ENCODE measurements at places on chromosomes 4 and X.
A peak's percentile ranks its signal among the peaks of the same experiment; 100 is the strongest.

DNA sequence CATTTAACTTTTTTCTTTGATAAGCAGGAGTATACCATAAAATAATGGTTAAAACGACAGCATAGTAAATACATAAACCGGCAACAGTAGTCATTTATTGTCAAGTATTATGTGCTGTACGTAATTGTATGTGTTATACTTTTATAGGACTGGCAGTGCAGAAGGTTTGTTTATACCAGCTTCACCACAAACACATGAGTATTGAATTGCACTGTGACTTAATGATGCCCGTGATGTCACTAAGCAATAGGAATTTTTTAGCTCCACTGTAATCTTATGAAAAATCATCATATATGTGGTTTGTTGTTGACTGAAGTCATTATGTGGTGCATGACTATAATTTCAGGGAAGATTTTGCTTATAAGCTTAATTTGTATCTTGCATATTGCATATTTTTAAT lies 424.6 kb downstream of the PABPC4L start:
- DNase-seq: no peak

- no peak for DNase-seq
Observed at GRCh38 chr4:145061318-145061920, 36.6 kb downstream of the ANAPC10 start.

- DNase-seq: no peak
Observed at GRCh38 chr4:74433541-74434172, 11.3 kb upstream of the AREG start.

DNA sequence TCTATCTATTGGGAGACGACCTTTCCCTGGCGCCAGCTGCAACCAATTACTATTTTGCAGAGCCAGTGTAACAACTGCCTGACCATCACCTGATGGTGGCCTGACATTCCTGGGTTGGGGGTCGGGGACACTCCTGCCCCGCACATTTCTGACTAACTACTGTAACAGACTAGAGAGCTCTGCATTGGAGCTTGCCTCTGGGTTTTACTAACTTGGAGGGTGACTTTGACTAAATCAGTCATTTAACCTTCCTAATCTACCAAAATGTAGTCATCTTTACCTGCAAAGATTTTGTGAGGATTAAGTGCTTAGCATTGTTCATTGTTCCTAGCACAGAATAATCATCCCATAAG lies 37.5 kb upstream of the ABCG2 start:
- DNase-seq: no peak

- no peak for DNase-seq
Observed at GRCh38 chrX:123745511-123745910, 12.7 kb upstream of the THOC2 start.

DNA sequence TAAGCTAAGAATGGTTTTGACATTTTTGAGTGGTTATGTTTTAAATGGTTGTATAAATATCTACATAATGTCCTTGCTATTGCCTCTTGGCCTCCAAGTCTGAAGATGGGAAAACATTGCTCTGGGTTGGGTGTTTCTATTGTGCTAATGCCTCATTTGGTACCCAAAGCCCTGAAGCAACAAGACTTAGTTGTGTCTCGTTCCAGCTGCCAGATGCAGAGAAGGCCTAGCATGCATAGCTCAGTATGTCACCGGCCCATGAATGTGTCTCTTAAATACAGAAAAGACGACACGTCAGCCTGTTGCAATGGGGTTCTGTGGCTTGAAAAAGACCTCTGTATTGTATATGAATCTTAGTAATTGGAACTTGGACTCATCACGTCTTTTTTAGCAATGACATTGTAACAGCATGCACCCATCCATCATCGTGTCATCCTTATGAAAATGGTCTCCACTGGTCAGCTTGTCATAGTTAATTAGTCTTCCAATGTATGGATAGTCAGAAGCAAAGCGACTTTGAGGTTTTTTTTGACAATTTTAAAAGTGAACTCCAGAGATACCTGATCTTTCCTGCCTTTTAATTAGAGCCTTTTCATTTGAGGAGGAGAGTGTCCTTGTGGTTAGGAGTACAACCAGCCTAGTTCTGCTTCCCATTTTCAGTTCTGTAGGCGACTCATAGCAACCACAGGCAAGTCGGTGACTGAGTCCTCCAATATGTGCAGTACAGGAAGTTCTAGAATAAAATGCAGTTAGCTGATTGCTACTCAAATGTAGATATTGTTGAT lies 126.4 kb upstream of the GATB start:
- DNase-seq: no peak

DNA sequence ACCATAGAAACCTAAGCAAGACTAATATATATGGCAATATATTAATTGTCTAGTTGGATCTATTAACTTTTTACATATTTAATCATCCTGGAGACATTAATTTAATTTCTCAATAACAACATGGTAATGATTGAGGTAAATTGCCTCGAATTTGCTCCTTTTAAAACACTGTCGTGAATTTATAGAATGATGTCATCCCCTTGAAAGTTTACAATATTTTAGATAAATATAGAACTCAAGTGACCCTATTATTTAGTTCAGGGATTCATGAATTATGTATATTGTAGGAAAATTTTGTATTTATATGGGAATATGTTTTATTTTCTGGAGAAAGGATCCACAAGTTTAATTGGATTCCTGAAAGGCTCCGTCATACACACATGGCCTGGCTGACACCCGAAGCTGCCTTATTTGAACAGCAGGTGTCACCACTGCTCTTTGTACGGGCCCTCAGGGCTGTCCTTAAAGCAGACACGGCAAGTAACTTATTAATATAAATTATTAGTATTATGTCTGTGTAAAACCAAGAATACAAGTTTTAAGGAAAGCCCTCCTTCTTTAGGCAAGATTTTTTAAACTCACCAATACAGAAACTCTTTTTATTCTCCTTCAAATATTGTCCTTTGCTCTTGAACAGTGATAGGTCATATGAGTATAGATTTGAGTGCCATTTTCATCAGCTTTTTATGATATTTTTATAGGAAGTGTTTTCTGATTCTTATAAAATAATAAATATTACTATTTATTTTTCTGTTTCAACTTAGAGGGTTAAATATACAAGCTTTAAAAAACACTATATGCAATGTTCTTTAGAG lies 1.9 kb upstream of the PLRG1 start:
- DNase-seq: peak; percentile 32

DNA sequence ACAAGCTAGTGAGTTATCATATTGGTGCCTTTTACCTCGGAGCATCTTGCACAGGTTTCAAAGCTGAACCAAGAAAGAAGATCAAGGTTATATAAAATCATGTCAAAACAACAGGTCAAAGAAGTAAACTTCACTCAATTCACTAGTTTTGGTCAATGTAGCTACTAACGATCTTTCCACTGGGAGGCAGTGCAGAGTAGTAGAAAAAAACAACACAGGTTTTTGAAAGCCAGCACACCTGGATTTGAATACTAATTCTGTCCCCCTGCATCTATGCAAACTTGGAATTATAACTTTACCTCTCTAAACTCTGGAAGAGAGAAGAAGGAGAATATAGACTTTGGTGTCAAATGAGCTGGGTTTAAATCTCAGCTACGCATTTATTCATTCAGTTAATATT lies 266.1 kb downstream of the GRIA3 start:
- no peak for DNase-seq

- DNase-seq: no peak
Observed at GRCh38 chrX:17082831-17083230, 136.4 kb downstream of the REPS2 start.

GRCh38 chr4:177118596-177118995 lies 191.1 kb upstream of the NEIL3 start:
- DNase-seq: no peak

GRCh38 chr4:158739600-158739999 lies 16.4 kb upstream of the PPID start:
- DNase-seq: no peak

DNA sequence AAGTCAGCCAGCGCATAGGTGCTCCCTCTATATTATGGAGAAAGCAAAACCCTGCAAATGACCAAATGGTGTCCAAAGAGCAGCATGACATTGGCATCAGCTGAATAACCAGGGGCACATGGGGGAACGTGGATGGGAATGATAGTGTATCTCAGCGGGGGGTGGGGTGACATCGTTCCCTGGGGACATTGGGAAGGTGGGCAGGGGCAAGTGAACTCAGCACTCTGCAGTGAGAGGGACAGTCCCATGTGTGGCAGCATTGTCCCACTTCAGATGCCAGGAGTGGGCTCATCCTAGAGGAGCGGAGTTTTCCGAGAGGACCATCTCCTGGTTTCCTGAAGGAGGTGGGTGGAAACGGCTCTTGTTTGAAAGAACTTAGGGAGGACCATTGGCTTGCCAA lies 64.8 kb downstream of the NELFA start:
- no peak for DNase-seq

DNA sequence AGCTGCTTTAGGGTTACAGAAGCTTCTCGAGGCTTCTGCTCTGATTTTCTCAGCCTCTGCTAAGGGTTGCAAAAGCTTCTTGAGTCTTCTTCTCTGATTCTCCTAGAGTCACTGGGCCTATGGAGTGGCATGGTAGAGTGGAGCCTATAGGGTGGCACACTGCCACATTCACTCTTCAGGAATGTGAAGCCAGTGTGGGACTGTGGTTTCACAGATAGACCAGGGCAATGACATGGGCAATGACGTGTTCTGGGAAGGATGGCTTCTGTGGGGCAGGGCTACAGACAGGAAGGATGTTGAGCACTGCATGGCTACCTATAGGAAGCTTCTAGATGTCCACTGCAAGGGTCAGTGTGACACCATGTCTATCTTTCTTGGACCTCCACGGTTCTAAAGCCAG lies 11.0 kb upstream of the MAMLD1 start:
- no peak for DNase-seq

GRCh38 chr4:98963538-98964433 lies 31.7 kb upstream of the METAP1 start:
- no peak for DNase-seq

GRCh38 chr4:88616275-88617150 lies 24.2 kb downstream of the HERC3 start:
- no peak for DNase-seq

DNA sequence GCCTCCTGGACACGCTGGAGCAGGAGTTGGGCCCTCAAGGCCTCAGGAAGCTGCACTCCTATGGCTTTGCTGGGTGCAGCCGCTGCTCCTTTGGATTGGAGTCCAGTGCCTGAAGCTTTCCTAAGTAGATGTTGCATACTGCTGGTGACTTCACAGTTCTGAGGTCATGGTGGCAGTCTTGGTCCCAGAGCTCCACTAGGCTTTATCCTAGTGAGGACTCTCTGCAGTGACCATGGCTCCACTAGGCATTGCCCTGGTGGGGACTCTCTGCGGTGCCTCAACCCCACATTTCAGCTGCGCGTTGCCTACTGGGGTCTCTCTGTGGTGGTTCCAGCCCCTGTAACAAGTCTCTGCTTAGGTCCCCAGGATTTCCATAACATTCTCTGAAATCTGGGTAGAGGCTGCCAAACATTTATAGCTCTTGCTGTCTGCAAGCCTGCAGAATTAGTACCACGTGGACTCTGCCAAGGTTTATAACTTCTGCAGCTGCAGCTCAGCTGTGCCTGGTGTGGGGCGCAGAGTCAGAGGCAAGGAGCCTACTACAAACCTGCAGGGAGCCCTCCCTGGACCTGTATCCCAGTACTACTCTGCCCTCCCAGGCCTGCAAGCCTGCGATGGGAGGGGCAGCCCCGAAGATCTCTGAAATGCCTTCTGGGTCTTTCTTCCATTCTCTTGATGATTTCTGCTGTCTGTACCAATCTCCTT lies 46.0 kb upstream of the NFKB1 start:
- no peak for DNase-seq

- peak; percentile 5 for DNase-seq
Observed at GRCh38 chr4:123398853-123399626, 2.4 kb downstream of the SPRY1 start.

GRCh38 chr4:57048590-57049304 lies 61.4 kb downstream of the IGFBP7 start:
- no peak for DNase-seq

DNA sequence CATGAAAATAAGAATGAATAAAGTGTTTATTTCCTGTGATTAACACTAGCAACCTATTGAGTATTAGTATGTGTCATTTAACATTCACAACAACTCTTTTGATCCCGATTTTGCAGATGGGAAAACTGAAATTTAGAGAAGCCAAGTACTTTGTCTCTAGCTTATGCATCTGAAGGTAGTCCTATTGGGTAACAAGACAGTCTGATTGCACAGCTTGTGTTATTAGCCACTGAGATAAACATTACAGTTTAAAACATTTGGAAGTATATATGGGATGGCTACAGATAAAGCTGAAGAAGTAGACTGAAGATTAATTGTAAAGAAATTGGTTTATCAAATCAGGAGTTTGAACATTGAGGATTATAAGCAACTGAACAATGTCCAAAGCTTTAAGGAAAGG lies 99.6 kb upstream of the PDE5A start:
- no peak for DNase-seq

DNA sequence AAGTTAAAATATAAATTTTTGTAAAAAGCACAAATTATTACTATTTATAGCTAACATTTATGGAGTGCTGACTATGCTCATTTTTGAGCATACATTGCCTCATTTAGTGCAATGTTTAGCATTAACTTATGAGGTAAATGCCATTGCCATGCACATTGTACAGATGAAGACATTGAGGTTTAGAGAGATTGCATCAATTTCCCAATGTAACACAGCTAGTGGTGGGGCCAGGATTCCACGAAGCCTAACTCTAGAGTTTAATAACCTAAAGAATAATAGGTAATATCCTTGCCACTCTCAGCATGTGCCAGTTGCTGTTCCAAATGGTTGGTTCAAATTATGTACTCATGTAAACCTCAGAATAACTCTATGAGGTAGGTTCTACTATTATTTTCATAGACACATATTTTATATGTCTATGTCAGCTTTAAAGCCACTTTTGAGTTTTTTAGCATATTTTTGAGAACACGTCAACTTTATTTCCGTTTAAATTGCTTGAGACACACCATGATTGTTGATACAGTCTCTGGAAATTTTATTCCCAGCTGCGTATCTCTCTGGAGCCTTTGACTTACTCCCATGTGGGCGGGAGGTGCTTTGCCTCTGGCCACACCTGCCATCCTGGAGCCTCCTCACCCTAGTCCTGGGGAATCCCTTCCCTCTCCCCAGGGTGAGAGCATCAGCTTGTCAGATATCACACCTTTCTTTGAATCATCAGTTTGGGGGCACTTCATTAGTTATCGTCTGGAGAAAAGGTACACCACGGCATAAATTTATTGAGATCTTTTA lies 10.8 kb upstream of the ADH1A start:
- DNase-seq: no peak

- DNase-seq: no peak
Observed at GRCh38 chrX:21438792-21439191, 64.6 kb downstream of the CNKSR2 start.

- DNase-seq: no peak
Observed at GRCh38 chr4:185108185-185108584, 34.9 kb upstream of the SLC25A4 start.

DNA sequence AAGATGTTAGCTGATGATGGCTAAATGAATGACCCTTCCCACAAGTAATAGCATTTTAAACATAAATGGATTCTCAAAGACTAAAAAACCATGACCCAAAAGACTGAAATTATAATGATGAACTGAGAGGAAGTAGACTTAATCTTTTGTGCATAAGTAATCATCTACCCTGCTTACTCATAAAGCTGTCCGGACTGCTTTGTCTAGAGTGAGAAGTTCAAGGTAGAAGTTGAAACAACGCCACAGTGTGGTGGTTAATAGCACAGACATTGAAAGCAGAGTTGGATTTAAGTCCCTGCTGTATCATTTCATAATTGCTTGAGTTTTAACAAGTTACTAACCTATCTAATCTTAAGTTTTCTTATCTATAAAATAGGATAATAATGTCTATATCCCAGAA lies 346.6 kb downstream of the CENPC start:
- no peak for DNase-seq

GRCh38 chrX:119003462-119003861 lies 29.0 kb downstream of the LONRF3 start:
- no peak for DNase-seq

GRCh38 chr4:26065833-26066232 lies 151.8 kb downstream of the SMIM20 start:
- DNase-seq: no peak
